ENCODE measurements at places on chromosomes 4 and X.

GRCh38 chrX:67636532-67636931 lies 92.7 kb downstream of the AR start:
- no peaks in the 10 kb centered on the region for H3K4me1 ChIP-seq
- no peak for DNase-seq
- no peaks in the 10 kb centered on the region for H3K36me3 ChIP-seq
- no peaks in the 10 kb centered on the region for H3K27me3 ChIP-seq
- no peak overlapping the region for H3K27ac ChIP-seq

DNA sequence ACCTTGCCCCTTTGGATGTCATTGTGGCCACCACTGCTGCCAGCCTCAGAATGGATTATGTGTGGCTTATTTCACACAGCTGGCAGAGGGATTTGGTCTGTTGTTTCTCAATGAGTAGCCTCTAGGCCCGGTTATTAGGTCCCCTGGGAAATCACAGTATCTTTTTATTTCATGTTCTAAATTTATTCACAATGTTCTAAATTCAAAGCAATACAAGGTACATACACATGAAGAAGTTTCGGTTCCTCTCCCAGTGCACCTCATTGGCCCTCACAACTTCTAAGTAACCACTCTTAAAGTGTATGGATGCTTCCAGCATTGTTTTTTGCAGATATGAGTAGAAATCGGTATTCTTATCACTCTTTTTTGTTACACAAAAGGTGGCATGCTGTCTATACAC lies 262.7 kb downstream of the RCHY1 start:
- no peaks in the 10 kb centered on the region for H3K4me1 ChIP-seq
- no peaks in the 10 kb centered on the region for H3K27me3 ChIP-seq
- no peak overlapping the region for H3K27ac ChIP-seq
- H3K36me3 ChIP-seq, result no peaks in the 10 kb centered on the region

DNA sequence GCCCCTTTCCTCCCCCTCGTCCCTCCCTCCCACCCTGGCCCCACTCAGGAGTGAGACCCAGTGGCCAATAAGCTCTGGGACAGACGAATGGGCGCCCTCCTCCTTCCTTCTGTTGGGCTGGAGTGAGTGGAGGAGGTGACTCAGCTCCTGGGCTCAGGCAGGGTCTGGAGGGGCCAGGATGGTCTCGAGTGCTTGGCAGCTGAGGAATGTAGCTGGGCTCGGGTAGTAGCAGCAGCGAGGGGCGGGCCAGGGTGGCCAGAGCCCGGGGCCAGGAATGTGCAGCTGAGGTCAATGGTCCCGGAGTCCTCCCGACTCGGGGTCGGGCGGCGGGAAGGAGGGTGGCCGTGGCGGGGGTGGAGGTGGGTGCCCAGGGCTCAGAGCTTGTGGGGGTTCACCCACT lies 15.0 kb downstream of the G6PD start:
- H3K4me1 ChIP-seq, result peaks cover 4% of the 10 kb centered on the region
- no peak overlapping the region for H3K27ac ChIP-seq
- H3K4me3 ChIP-seq, result no peak overlapping the region
- no peak for DNase-seq
- peaks cover 18% of the 10 kb centered on the region for H3K36me3 ChIP-seq

GRCh38 chr4:36709991-36710390 lies 428.6 kb downstream of the DTHD1 start:
- DNase-seq, result no peak
- no peak overlapping the region for H3K27ac ChIP-seq
- no peak overlapping the region for H3K4me3 ChIP-seq
- H3K4me1 ChIP-seq, result no peaks in the 10 kb centered on the region
- H3K27me3 ChIP-seq, result no peaks in the 10 kb centered on the region
- H3K36me3 ChIP-seq, result no peaks in the 10 kb centered on the region

DNA sequence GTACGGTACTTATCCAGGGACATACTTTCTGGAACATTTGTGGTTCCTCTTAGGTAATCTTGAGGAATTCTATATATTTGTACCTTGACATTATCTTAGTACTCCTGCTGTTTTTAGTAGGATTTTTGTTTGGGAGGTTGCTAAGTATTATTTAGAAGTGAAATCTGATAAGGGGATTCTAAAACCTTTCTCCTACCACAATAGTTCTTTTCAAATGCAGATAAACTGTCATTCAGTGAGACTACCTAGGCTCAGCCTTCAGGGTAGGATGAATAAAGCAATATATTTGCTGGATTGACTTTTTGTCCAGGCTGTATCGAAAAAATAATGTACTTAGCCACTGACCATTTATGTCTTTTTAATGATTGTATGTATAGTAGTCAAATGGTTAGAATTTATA lies 25.4 kb downstream of the DIAPH2 start:
- H3K4me1 ChIP-seq, result no peaks in the 10 kb centered on the region
- no peaks in the 10 kb centered on the region for H3K27me3 ChIP-seq

GRCh38 chr4:153641532-153641931 lies 42.5 kb upstream of the TLR2 start:
- no peaks in the 10 kb centered on the region for H3K4me1 ChIP-seq
- H3K27me3 ChIP-seq, result no peaks in the 10 kb centered on the region
- no peak for DNase-seq
- H3K4me3 ChIP-seq, result no peak overlapping the region
- peaks cover 7% of the 10 kb centered on the region for H3K36me3 ChIP-seq

DNA sequence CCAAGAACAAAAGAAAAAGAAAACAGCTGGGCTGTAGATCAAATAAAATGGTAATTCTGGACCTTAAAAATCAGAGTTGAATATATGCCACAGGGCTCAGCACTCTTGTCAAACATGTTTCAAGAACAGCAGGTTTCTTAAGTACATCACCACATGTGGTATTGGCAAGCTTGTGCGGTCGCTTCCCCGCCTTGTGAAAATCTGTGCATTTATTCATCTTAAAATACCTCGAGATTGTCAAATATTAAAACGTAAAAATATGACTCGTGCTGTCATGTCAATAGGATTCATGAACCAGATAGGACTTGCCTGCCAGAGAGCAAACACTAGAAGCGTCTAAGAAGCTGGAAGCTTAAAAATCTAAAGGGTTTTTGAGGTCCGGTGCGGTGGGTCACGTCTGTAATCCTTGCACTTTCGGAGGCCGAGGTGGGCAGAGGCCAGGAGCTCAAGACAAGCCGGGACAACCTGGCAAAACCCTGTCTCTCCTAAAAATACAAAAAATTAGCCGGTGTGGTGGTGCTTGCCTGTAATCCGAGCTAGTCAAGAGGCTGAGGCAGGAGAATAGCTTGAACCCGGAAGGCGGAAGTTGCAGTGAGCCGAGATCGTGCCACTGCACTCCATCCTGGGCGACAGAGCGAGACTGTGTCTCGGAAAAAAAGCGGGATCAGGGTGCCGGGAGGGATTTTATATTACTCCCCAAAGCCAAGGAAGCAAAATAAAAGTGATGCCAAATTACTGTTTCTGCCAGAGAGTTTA lies 40.2 kb upstream of the TMEM154 start:
- DNase-seq, result no peak
- no peaks in the 10 kb centered on the region for H3K4me1 ChIP-seq
- H3K36me3 ChIP-seq, result no peaks in the 10 kb centered on the region

GRCh38 chrX:41737065-41737464 lies 13.1 kb downstream of the GPR82 start:
- H3K27me3 ChIP-seq, result no peaks in the 10 kb centered on the region
- H3K27ac ChIP-seq, result no peak overlapping the region
- peak; percentile 0 for DNase-seq

DNA sequence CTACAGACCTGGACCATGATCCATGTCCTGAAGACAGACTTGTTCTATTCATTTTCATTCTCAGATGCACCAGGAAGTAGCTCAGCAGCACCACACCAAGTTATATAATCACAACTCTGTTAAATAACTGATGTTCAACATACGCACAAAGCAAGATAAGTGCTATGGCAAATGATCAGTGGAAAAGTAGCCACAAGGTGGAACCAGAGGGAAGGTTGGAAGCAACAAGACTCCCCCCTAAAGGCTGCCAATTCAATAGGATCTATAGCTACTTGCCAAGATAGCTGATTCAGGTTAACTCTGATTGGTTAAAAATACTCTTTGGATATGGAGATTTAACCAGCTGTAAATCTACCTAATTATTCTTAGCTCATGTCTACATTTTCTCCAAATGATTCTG lies 23.7 kb upstream of the FAM47B start:
- H3K27me3 ChIP-seq, result no peaks in the 10 kb centered on the region
- no peak overlapping the region for H3K27ac ChIP-seq
- no peaks in the 10 kb centered on the region for H3K4me1 ChIP-seq
- DNase-seq, result no peak
- no peak overlapping the region for H3K4me3 ChIP-seq
- H3K36me3 ChIP-seq, result no peaks in the 10 kb centered on the region

DNA sequence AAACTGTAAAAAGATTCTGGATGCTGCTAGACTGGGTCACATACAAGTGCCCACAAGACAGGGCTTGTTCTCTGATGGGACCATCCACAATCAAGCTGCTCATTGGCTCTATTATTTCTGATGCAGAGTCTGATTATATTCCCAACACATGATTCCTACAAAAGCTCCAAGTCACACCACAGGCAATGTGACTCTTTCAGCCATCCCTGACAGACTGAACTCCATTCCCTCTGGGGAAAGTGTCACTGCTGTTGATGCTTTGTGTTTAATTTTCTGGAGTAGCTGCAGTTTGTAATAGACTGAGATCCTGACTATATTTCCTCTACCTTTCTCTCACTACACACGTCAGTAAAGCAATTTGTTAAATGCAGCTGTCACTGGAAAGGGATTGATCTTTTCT lies 55.4 kb upstream of the BCLAF3 start:
- no peaks in the 10 kb centered on the region for H3K36me3 ChIP-seq
- DNase-seq, result no peak
- no peak overlapping the region for H3K27ac ChIP-seq
- no peaks in the 10 kb centered on the region for H3K4me1 ChIP-seq
- H3K4me3 ChIP-seq, result no peak overlapping the region
- no peaks in the 10 kb centered on the region for H3K27me3 ChIP-seq

GRCh38 chr4:174408841-174409552 lies 113.3 kb downstream of the HPGD start:
- no peak overlapping the region for H3K27ac ChIP-seq
- no peak overlapping the region for H3K4me3 ChIP-seq
- no peak for DNase-seq
- H3K27me3 ChIP-seq, result no peaks in the 10 kb centered on the region
- no peaks in the 10 kb centered on the region for H3K4me1 ChIP-seq
- no peaks in the 10 kb centered on the region for H3K36me3 ChIP-seq

- no peaks in the 10 kb centered on the region for H3K36me3 ChIP-seq
- H3K27ac ChIP-seq, result no peak overlapping the region
- no peaks in the 10 kb centered on the region for H3K27me3 ChIP-seq
- no peaks in the 10 kb centered on the region for H3K4me1 ChIP-seq
- no peak for DNase-seq
- H3K4me3 ChIP-seq, result no peak overlapping the region
These were observed 265.5 kb upstream of the FTHL17 start for GRCh38 chrX:31337332-31337731.

DNA sequence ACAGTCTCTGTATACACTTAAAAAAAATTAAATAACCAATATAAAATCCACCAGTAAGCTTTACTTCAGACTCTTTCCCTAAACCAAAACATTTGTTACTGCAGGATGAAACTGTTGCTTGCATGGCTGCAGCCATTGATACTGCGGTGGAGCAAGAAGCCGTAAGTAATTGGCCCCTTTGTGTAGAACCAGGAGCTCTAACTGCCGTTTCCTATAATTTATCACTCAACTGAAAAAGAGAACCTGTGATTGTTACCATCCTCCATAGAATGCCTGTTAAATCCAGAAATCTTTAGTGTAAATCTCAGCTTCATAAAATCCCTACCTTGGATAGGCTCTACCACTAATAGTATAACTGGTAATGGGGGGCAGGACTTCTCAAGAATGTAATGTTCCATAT lies 62.6 kb downstream of the KIF4A start:
- H3K4me1 ChIP-seq, result no peaks in the 10 kb centered on the region
- H3K4me3 ChIP-seq, result no peak overlapping the region
- H3K36me3 ChIP-seq, result no peaks in the 10 kb centered on the region

DNA sequence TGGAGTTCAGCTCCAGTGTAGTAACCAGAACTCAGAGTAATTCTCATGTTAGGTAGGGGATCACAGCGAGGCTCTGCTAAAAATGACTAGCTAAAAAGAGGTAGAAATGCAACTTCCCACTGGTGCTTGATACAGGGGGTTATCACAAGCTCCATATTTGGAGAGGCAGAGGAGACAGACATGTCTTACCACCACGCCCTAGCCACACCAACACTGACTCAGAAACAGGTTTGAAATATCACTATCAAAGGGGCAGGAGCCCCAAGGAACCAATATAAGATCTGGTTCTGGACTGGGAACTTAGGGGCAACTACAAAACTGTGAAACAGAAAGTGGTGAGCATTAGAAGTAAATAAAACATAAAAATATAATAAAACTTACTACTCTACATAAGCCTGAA lies 62.9 kb downstream of the IQCM start:
- no peak overlapping the region for H3K4me3 ChIP-seq
- H3K4me1 ChIP-seq, result no peaks in the 10 kb centered on the region
- H3K27me3 ChIP-seq, result no peaks in the 10 kb centered on the region
- H3K36me3 ChIP-seq, result no peaks in the 10 kb centered on the region
- no peak for DNase-seq

DNA sequence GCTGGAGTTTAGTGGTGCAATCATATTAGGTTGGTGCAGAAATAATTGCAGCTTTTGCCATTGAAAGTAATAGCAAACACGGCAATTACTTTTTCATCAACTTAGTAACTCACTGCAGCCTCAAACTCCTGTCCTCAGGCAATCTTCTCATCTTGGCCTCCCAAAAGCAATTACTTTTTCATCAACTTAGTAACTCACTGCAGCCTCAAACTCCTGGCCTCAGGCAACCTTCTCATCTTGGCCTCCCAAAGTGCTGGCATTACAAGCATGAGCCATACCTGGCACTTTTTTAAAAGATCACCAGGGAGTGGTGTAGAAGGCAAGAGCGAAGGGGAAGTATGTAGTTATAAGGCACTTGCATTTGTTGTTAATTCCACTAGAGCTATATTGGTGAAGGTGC lies 491.1 kb upstream of the ADGRL3 start:
- no peaks in the 10 kb centered on the region for H3K27me3 ChIP-seq
- H3K27ac ChIP-seq, result no peak overlapping the region
- no peak overlapping the region for H3K4me3 ChIP-seq
- DNase-seq, result no peak

GRCh38 chr4:108685036-108685686 lies 34.8 kb downstream of the OSTC start:
- H3K27ac ChIP-seq, result no peak overlapping the region
- H3K36me3 ChIP-seq, result no peaks in the 10 kb centered on the region
- H3K4me3 ChIP-seq, result no peak overlapping the region
- no peaks in the 10 kb centered on the region for H3K27me3 ChIP-seq
